ENCODE measurements at places on chromosomes 1 and 21. TPM values are rescaled to one million over a fixed set of nuclear protein-coding genes. Genes with fewer than 3 reads are reported as not detected.

TGFB2 gene
- 58.9 TPM for total RNA-seq

ACTL8 gene
- not detected for total RNA-seq

KPRP gene
- total RNA-seq = not detected

CRYAA gene
- total RNA-seq = 2.1 TPM

- DNase-seq = no peak
- no peaks in the 10 kb centered on the region for H3K36me3 ChIP-seq
- no peaks in the 10 kb centered on the region for H3K4me1 ChIP-seq
Measured at GRCh38 chr1:89112871-89113613, 12.9 kb downstream of the GBP2 start.

DNA sequence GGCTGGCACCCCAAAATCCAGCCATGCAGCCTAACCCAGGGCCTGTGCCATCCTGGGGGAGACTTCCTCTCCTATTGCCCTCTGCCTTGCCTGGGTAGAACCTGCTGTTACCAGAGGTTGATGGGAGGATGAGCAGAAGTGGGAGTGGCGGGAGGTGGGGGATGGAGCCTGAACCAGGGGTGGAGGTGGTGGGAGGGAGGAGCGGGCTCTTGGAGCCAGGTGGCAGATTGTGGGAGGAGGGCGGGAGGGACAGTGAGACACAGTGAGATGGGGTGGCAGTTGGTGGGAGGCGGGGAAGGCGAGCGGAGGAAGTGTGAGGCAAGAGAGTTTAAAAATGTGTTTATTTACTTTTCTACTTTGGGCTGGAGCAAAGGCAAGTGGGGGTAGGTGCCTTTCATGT, 87.3 kb downstream of the KCNJ6 start:
- no peaks in the 10 kb centered on the region for H3K4me1 ChIP-seq
- H3K27ac ChIP-seq = no peak overlapping the region
- no peak overlapping the region for H3K4me3 ChIP-seq

- H3K27ac ChIP-seq = no peak overlapping the region
- H3K4me3 ChIP-seq = no peak overlapping the region
- H3K27me3 ChIP-seq = no peaks in the 10 kb centered on the region
- no peak for DNase-seq
- peaks cover 6% of the 10 kb centered on the region for H3K36me3 ChIP-seq
- peaks cover 8% of the 10 kb centered on the region for H3K4me1 ChIP-seq
Measured at GRCh38 chr1:246837418-246838117, 94.2 kb downstream of the AHCTF1 start.

GRCh38 chr1:66532214-66532613, 1.7 kb upstream of the SGIP1 start:
- H3K27me3 ChIP-seq = peaks cover 4% of the 10 kb centered on the region
- no peak overlapping the region for H3K27ac ChIP-seq
- H3K4me1 ChIP-seq = peaks cover 5% of the 10 kb centered on the region
- H3K4me3 ChIP-seq = no peak overlapping the region

GRCh38 chr1:186213225-186213607, 161.8 kb downstream of the TPR start:
- H3K27ac ChIP-seq = no peak overlapping the region
- no peaks in the 10 kb centered on the region for H3K27me3 ChIP-seq
- no peak overlapping the region for H3K4me3 ChIP-seq

- no peaks in the 10 kb centered on the region for H3K27me3 ChIP-seq
- H3K4me1 ChIP-seq = peaks cover 42% of the 10 kb centered on the region
- DNase-seq = no peak
- peak overlapping the region; percentile 45 for H3K27ac ChIP-seq
Measured at GRCh38 chr1:198907423-198907746, 268.5 kb downstream of the PTPRC start.

DNA sequence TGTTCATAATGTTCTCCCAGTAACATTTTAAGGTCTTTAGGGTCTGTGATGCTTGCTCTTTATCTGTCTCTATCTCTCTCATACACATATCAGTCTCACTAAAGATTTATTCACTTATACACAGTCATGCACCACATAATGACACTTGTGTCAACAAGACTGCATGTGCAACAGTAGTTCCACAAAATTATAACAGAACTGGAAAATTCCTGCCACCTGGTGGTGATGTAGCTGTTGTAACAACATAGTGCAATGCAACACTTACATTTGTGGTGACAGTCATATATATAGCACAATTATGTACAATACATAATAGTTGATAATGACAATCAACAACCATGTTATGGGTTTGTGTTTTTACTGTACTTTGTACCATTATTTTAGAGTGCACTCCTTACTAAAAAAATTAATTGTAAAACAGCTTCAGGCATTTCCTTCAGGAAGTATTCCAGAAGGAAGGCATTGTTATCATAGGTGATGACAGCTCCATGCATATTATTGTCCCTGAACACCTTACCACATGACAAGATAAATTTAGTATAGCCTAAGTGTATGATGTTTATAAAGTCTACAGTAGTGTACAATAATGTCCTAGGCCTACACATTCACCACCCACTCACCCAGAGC, 8.1 kb downstream of the TDRD5 start:
- no peaks in the 10 kb centered on the region for H3K4me1 ChIP-seq
- H3K36me3 ChIP-seq = no peaks in the 10 kb centered on the region
- DNase-seq = no peak
- no peaks in the 10 kb centered on the region for H3K27me3 ChIP-seq
- H3K4me3 ChIP-seq = no peak overlapping the region

- H3K4me1 ChIP-seq = peaks cover 26% of the 10 kb centered on the region
- no peak overlapping the region for H3K27ac ChIP-seq
- H3K27me3 ChIP-seq = no peaks in the 10 kb centered on the region
- no peak overlapping the region for H3K4me3 ChIP-seq
- peaks cover 32% of the 10 kb centered on the region for H3K36me3 ChIP-seq
Measured at GRCh38 chr1:235108185-235108593, 20.4 kb downstream of the TOMM20 start.

DNA sequence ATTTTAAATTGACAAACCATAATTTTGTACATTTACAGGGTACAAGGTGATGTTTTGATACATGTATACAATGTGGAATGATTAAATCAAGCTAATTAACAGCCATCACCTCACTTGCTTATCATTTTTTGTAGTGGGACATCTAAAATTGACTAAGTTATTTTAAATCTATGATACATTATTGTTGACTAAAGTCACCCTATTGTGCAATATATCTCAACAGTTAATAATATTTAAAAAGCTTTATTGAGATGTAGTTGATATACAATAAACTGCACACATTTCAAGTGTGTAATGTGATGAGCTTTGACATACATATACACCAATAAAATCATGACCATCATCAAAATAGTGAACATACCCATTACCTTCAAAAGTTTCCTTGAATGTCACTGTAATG, 242.5 kb upstream of the PLXNA2 start:
- H3K27me3 ChIP-seq = no peaks in the 10 kb centered on the region
- DNase-seq = no peak
- H3K4me3 ChIP-seq = no peak overlapping the region
- H3K27ac ChIP-seq = no peak overlapping the region
- no peaks in the 10 kb centered on the region for H3K36me3 ChIP-seq

DNA sequence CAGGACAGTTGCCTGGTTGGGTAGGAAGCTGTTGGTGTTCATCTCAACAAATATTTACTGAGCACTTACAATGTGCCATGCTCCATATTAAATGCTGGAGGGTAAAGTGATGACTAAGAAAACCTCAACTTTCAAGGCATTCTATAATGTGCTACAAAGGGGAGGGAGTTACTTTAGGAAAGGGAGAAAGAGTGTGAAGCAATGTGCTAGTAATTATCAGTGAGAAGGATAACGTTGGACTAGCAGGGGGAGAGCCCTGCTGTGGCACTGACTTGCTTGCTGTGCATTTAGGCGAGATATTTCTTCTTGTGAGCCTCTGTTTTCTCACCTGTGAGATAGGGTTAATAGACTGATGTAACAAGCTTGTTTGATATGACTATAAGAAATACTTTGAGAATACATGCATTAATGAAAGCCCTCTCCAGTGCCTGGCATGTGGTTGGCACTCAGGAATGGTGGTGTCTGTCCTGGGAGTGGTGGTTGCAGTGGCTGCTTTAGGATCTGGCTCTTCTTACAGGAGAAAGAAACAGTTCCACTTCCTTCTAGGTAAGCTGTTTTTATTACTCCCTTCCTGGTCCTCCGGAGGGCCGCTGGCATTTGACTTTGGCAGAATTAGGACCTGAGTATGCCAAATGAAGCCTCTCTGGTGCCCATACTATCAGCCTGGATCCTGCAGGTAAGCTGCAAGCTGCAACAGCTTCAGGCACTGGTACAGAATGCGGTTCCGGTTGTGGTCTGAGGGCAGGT, 111.1 kb upstream of the COA6 start:
- no peaks in the 10 kb centered on the region for H3K4me1 ChIP-seq
- H3K27ac ChIP-seq = no peak overlapping the region
- H3K36me3 ChIP-seq = no peaks in the 10 kb centered on the region
- H3K4me3 ChIP-seq = no peak overlapping the region
- no peaks in the 10 kb centered on the region for H3K27me3 ChIP-seq
